Activated effector memory CD4-positive, alpha-beta T cell treated with Interleukin-2 at 50 U/mL for 16 hours (primary cell): ENCODE measurements at places on chromosomes 16 and 17.
A peak's percentile ranks its signal among the peaks of the same experiment; 100 is the strongest.

GRCh38 chr17:15935891-15936290 lies 9.0 kb upstream of the ADORA2B start:
- DNase-seq: no peak

- no peak for DNase-seq
These were observed 59.3 kb downstream of the PECAM1 start for GRCh38 chr17:64331366-64331765.

- DNase-seq: no peak
These were observed 1.3 kb upstream of the ZNF768 start for GRCh38 chr16:30527635-30528178.

GRCh38 chr17:9669551-9670008 lies 24.3 kb downstream of the USP43 start:
- DNase-seq: no peak

- no peak for DNase-seq
These were observed 9.0 kb downstream of the SMYD4 start for GRCh38 chr17:1820528-1821252.

- no peak for DNase-seq
These were observed 2.8 kb downstream of the KRTAP4-9 start for GRCh38 chr17:41107941-41108450.

DNA sequence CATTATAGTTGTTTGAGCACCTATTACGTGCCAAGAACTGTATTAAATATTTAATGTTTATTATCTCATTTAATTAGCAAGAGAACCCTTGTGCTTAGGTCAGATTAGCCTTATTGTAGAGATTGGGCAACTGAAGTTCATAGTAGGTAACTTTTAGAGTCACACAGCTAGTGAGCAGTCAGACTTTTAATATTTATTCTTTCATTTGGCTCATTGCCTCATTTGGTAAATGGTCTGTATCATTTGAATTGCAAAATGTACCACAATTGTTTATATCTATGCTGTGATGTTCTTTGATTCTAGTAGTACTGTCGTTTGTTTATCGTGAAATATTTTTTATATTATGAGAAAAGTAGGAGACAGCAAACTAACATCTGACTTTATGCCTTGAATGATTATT lies 7.6 kb downstream of the CLTC start:
- DNase-seq: no peak

GRCh38 chr17:40203131-40203530 lies 16.0 kb upstream of the WIPF2 start:
- no peak for DNase-seq

DNA sequence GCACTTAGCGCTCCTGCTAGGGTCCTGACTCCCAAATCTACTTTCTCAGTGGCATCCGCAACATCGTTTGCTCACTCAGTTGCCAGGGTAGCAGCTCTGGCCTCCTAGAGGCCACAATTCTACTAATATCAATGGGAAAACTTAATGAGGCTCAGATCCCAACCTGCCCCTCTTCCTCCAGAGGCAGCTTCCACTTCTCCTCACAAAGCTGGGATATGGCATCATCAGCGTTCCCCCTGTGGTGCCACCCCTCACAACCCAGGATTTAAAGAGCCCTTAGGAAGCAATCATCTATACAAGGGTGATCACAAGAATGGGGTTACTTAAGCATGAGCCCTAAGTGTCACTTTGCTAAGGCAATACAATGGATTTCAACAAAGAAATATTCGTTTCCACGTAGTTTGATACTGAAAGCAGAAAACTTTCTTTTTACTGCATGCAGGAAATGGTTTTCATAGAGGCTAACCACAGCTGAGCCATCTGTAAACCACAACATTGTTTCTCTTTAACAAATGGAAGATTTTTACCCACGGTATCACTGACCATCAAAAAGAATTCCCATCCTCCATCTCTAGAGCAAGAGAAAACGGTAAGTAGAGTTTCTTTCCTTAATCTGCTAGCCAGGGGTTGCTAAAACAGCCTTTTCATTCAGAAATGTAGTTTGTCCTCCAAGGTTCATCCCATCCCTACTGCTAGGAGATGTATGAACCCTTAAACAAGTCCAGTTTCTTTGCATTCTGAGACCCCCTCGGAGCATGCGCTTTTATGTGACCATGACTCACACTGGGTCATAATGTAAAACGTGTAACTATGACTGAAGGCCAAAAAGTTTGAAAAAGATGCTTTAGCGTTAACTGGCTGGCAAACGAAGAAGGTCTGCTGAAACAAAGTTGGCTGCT lies 68.3 kb upstream of the BCAR1 start:
- DNase-seq: no peak

DNA sequence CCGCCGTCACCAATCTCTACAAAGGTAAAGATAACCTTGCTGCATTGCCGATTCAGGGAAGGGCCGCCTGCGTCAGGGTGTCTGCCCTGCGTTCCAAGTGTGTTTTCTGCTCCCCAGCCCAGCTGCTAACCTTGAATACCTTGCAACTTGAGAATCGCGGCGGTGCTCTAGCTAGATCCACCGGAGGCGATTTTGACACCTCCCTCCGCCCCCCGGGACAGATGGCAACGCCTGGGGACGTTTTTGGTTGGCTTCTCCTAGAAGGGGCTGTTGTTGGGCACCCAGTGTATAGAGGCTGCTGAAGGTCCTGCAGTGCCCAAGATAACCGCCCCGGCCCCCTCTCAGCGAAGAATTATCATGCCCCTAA lies 1.5 kb downstream of the HAPSTR1 start:
- DNase-seq: peak; percentile 15

GRCh38 chr16:50517450-50518252 lies 30.5 kb upstream of the NKD1 start:
- DNase-seq: no peak

- DNase-seq: peak; percentile 10
These were observed 431 bp downstream of the SLFN11 start for GRCh38 chr17:35372846-35373533.

DNA sequence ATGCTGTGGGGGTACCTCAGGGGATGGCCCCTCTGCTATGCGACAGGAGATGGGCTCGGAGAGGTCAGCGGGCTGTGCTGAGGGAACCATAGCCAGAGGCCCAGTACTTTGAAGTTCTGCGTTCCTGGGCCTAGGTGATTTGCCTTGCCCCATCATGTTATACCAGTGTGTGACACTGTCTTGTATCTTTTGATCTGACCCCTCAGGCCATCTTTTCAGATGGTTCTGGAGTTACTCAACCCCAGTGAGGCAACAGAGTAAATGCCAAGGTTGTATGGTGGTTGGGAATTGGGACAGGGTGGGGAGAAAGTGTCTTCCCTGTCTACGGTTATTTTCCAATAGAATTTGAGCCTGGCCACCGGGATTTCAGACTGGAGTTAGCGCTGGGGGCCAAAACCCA lies 8.5 kb downstream of the MSI2 start:
- no peak for DNase-seq

GRCh38 chr16:31043352-31043751 lies 10.0 kb downstream of the STX4 start:
- no peak for DNase-seq

DNA sequence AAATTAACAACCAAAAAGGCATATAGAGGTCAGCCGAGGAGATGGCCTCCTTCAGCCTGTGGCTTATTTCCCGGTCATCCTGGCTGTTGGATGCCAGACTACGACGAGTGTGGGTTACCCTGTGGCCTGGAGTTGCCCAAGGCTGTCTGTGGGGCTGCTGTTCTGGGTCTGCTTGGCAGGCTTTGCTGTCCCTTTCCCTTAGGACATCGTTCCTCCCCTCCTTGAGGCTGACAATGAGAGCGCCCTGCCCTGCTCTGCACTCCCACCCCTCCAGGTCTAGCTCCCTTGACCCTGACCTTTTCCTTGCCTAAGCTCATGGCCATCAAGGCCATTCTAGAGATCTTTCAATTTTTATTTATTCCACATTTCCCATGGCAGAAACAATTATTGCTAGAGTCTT lies 1.9 kb upstream of the CBFB start:
- DNase-seq: no peak

DNA sequence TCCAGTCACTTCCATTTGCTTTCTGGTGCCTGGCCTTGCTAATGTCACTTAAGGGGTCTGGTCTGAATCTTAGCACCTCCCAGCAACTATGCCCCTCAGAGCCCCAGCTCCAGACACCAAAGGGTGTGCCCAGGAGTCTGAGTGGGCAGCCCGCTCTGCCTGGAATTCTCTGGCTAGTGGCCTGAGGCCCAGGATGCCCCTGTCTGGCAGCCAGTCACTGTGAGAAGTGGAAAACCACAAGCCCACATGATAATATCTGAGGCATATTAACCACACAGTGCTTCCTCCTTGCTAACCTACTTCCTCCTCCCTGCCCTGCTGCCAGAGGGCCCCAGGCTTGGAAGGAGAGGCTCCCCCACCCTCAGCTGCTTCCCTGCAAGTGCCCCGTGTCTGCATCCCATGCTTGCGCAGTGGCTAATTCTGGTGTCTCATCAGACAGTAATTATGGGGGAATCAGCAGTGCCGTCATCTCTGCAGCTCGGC lies 14.0 kb downstream of the SRCIN1 start:
- DNase-seq: no peak

DNA sequence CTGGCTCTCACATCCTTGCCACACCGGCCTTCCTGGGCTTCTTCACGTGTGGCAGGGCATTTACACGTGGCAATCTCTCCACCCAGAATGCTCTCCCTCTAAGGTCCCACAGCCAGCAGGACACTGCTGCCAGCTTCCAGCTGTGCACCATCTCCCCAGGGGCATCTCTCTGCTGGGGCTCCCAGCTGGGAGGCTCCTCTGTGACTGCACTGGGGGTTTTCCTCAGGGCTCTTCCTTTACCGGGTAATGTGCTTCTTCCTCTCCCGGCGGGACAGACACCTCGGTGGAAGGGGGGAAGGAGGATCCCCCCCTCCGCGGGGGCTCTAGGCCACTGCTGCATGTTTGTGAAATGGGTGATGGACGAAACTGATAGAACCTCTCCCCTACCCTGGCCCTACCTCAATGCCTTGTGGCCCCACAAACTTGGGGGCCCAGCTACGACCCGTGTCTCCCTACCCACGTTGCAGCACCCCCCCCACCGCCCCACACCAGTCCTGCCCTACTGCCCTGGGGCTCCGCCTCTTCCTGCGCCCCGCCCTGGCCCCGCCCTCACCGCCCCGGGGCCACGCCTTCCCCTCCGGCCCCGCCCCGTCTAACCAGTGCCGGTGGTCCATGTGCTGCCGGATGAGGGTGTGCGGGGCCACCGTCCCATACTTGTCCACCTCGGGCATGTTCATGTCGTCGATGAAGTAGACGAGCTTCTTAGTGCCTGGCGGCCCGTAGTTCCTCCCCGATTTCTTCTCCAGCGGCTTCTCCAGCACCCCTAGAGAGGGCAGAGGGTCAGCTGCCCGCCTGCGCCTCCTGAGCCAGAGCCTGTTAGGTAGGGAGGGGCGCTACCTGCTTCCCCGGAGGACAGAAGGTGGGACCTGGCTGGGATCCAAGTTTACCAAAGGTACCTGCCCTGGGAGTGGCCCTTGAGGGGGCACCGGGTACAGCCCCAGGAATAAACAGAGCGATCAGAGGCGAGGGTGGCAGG lies 92.6 kb downstream of the DNAH17 start:
- peak; percentile 46 for DNase-seq

- no peak for DNase-seq
These were observed 1.1 kb upstream of the PELP1 start for GRCh38 chr17:4704991-4705390.

- no peak for DNase-seq
These were observed 1.3 kb upstream of the CCL15 start for GRCh38 chr17:36002631-36003030.

GRCh38 chr17:80125656-80126448 lies 21.1 kb downstream of the EIF4A3 start:
- no peak for DNase-seq

DNA sequence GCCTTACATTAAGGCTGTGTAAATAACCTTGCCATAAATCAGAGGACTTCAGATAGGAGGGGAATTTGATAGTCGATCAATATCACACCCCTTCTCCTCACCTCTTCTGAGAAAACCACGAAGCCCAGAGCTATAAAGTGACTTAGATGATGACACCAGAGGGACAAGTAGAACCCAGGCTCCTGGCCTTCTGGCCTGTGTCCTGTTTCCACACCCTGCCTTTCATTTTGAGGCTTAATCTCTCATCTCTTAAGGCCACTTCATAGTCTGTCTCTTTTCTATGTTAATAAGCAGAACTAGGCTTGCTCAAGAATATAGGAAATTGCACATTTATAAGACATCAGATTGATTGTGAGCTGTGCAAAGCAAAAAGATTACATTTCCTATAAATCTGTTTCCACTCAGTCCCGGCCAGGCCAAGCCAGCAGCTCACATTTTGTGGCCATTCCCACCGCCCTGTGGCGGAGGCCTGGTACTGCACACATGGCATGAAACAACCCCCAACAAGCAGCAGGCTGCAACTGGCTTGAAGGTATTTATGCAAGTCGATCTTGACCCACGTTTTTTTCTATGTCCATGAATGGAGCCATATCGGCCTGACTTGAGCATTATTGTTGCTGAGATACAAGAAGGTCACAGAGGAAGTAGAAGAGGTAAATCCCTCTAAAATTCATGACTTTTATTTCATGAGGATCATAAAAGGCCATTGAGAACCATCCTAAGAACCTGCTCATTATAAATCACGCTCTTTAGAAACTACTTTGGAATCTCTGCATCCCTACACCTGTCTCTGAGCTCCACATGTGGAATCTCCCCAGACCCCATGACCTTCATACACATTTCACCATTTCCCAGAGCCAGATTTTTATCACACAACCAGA lies 93.7 kb downstream of the PMP22 start:
- DNase-seq: no peak

DNA sequence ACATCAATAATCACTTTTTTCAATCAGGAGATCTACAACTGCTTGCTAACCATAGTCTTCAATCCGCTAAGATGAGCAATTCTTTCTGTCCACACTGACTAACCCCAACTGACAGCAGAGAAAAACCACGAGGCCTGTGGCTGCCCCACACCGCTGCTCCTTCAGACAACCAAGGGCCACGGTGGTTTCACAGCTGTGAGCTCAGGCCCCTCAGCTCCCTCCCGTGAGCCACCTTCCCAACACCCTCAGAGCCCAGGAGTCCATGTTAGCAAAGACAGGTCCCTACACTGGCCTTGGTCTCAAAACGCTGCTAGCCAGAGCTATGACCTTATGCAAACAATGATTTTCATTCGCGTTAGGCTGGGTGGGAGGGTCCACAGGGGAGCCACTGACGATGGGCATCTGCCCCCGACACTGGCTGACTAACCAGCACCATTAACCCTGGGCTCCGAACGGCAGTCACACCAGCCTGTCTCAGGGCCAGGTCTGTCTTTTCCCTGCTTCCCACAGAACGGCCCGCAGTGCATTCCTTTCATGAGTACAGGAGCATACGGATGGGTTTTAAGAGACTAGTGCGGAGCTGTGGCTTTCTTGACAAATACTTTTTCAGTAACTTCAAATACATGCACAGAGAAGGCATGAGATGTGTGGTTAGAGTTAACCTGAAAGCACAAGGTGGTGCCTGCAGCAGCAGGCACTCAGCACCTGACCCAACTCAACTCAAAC lies 67.3 kb downstream of the ANKRD11 start:
- no peak for DNase-seq

- DNase-seq: no peak
These were observed 8.8 kb downstream of the JUP start for GRCh38 chr17:41777574-41778188.

GRCh38 chr17:43106552-43106951 lies 18.6 kb downstream of the BRCA1 start:
- DNase-seq: no peak

GRCh38 chr16:81449899-81450608 lies 5.4 kb downstream of the CMIP start:
- no peak for DNase-seq
